ENCODE measurements at places on chromosomes 7 and 10.

GRCh38 chr7:31549611-31550010 is 35.7 kb downstream of the ITPRID1 start:
- no peak for DNase-seq

GRCh38 chr7:37666026-37666799 is 17.4 kb upstream of the GPR141 start:
- no peak for DNase-seq

DNA sequence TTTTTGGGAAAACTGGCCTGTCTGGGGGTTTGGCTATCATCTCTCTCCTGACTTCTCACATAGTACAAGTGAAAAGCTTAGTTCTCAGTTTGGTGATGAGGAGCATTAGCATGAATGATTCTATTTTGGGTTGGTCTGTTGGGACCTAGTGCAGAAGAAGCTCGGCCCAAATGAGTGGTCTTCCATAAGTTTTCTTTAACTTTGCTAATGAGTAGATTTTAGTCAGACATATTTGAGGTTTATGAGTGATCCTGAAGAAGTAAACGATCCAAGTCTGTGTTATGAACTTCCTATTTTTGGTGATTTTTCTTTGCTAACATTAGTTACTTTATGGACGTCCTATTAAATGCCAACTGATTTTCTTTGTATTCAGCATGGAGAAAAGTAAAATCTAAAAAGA is 51.7 kb upstream of the CALD1 start:
- no peak for DNase-seq

- DNase-seq = no peak
Measured at GRCh38 chr10:1550291-1550595, 187.1 kb downstream of the ADARB2 start.

DNA sequence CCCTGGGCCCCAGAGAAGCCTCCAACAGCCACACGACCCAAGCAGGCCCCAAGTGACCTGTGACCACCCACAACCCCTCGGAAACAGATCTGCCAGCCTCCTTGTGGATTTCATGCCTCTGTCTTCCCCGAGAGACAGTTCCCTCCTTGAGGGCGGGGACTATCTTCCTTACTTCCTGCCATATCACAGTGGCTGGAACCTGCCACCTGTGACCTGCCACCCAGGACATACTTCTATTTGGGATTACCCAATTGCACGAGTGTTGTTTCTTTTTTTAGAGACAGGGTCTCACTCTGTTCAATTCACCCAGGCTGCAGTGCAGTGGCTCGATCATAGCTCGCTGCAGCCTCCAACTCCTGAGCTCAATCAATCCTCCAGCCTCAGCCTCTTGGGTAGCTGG is 25.9 kb downstream of the TNRC18 start:
- DNase-seq = no peak

- DNase-seq = no peak
Measured at GRCh38 chr10:113958631-113959382, 84.9 kb upstream of the ADRB1 start.

DNA sequence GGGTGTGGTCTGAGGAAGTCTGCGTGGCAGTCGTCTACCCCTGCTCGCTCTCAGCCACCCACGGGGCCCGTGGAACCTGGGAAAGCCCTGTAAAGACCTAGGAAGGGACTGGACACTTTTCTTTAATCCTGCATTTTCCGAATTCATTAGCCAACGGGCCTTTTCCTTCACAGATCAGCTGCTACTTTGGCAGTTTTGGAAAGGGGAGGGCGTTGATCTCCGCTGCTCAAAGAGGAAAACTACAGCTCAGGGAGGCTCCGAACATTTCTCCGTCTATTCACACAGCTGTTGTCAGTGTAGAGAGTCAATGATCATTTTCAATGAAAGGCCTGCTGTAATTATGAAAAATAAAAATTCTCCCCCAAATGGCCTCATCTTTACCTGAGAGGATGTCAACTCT is 450.1 kb upstream of the MKI67 start:
- DNase-seq = no peak

GRCh38 chr10:96708456-96708855 is 11.9 kb downstream of the PIK3AP1 start:
- no peak for DNase-seq

DNA sequence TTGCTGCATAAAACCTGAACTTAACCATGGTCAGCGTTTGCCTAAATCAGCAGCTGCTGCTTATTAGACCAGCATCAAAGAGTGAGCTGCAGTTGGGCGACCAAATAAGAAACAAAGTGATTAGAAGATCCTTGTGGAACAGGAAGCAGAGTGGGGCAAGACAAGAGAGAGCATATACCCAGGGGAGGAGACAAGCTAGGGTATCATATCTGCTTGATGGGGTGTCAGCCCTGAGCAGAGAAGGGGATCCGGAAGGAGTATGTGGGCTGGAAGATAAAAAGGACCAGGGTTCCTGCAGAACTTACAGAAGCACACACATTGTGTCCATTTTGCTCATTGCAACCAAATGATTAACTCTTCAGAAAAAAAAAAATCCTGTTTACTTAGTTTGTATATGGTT is 213.6 kb downstream of the CELF2 start:
- no peak for DNase-seq

DNA sequence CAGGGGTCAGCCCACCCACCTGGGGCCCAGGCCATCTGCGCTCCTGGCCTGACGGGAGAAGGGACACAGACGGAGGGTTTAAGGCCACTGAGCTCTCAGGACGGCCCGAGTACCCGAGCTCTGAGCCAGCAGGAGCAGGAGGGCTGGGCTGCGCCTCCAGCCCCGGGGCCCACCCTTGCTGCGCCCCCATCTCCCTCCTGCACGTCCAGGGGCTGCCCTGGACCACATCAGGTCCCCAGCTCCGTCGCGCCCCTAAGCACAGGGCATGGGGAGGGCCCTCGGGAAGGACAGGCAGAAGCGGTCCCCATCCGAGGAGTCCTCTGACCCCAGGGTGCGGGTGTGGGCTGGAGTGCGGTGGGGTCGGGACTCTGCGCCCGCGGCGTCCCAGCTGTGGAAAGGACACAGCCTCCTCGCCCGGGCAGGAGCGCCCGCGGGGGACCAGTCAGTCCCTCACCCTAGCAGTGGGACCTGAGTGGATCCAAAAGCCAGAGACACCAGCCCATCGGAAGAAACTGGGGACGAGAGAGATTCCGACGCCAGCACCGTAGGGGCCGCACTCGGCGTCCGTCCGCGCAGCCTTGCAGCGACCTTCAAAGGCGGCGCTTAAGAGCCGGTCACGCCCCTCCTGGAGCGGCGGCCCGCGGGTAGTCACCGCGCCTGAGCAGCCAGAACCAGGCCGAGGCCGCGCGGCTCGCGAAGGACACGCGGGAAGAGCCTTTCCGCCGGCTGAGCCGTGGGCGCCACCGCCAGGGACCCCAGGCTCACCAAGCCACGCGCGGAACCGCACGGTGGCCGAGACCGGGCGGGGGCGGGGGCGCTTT is 15.9 kb downstream of the CAMK2B start:
- DNase-seq = peak; percentile 31

- no peak for DNase-seq
Measured at GRCh38 chr7:1099637-1100036, 11.7 kb downstream of the GPER1 start.

DNA sequence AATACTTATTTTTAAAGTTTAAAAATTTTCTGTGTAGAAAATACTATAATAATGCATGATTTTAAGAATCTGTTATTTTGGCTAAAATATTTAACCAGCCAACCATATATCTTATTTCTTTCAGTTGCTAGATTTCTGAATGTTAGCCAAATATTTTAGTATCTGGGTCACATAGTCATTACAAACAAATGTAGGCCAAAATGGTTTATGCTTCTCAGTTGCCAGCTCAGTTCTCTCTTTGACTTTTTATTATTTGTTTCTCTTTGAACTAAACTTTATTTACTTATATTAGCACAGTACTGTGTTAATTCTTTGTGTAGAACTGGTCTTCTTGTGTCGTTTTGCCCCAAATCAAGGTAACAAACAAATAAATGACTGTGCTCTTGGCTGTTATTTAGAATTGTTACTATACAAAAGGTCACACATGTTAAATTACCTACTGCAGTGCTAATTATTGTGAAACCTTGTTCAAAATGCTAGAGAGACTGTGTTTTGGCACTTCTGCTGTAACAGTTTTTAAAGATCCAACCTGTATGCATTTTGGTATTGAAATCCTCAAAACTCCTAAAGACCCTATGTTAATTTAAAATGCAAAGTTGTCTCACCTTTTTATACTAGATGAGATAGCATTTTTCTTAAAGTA is 39.8 kb downstream of the ZEB1 start:
- no peak for DNase-seq

DNA sequence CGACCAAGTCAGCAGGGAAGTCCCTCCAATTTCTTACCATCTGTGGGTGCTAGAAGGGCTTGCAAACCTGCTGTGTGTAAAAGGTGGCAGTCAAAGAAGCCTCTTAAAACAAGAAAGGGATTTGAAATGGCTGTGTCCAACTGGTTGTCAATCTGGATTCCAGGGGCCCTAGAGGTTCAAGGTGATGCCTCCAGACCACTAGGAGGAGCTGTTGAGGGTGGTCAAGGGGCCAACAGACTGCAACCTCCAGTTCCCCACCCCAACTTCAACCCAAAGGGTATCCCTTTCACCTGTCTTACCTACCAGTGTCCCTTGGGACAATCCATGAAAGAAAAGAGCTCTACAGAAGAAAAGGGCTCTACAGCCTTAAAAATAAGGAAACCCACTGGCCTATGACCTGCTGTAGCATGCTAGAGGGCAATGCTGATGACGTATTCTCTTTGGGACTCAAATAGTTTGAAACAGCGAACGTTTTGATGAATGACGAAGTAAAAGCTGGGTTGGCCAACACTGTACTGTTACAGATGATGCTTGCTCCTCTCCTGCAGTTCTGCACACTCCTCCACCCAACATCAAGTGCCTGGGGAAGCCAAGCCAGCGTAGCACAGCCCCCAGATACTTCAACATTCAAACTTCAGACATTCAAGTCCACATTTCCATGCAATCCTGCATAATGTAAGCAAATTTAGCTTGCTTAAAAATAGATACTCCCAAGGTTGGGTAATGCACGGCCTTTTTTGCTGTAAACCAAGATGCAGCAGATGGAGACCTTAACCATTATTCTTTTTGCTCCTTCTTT is 45.9 kb upstream of the WDR11 start:
- DNase-seq = no peak

- DNase-seq = no peak
Measured at GRCh38 chr7:147869456-147869855, 721.1 kb upstream of the C7orf33 start.

DNA sequence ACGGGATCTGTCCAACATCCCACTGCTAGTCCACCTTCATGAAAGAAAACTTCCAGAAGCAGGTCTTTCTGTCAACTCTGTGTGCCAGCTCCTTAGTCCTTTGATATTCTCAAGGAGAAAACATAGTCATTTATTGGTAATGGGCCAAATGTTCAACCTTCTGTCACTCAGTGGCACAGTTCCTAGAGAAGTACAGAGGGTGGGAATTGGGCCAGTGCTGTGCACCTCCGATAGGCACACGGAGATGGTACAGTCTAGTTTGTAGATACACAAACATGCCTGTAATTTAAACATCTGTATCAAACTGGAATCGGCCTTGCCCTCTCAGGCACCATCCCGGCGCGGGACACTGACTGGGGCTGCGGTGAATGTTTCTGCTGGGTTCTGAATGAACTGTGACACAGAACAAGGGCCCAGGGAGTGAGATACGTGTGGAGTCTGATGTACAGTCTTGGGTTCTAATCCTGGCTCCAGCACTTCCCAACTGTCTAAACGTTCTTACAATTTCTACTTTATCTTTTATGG is 213.9 kb upstream of the SHH start:
- no peak for DNase-seq

DNA sequence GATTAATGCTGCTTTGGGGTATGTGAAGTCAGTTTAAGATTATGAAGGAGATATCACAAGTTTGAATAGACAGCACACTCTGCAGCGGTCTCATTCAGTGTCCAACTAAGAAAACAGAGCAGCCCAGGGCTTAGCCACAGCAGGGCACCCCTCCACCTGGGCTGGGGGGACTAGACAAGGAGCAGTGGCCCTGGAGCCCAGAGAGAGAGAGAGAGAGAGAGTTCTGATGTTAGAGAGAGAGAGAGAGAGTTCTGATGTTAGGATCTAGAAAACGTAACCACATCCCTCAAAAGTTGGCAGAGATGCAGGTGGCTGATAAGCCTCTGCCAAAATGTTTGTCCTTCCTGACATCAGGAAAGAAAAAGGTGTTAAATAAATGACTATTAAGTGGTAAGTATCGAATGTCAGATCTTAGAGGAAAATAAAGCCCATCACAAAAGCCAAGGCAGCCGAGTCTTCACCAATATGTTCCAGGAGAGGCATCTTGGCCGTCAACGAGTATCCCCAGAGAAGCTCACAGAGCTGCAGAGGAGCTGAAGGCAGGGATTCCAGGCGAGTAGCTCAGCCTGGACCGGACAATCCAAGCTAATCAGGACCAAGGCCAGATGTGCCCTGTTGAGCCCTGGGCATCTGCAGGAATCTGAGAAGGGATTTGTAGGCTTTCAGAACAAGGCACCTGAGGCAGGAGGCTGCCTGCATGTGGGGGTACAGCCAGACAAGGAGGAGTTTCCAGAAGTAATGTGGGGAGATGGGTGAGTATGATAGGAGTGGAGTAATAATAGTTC is 150.1 kb upstream of the TCF7L2 start:
- DNase-seq = no peak

DNA sequence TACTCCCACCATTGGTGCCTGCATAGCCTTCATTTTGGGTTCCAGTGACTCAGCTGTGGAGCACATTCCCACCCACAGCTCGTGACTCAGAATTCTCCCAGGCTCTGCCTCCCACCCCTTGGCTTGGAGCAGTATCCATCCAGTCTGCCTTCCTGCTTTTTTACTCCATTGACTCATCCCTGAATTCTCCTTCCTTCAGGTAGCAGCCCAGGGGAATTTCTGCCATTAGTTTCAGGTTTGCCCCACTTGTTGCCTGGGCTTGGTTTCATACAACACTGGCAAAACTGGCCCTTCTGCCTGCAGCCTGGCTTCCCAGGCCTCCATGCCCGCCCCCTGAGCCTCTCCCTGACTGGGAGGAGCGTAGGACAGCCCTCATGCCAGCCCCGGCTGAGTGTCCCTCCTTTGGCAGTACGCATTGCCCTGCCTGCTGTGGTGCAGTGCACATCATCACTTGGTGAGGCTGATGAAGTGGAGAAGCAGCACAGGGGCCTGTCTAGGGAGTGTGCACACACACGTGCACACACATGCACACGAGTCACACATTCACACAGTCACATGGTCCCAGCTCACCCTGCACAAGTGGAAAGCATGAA is 55.0 kb downstream of the SNX10 start:
- DNase-seq = no peak

GRCh38 chr10:43135656-43136055 is 2.6 kb upstream of the CSGALNACT2 start:
- DNase-seq = no peak

GRCh38 chr7:41298409-41298808 is 404.5 kb downstream of the INHBA start:
- DNase-seq = no peak

- DNase-seq = no peak
Measured at GRCh38 chr10:29598851-29599311, 35.9 kb downstream of the SVIL start.

DNA sequence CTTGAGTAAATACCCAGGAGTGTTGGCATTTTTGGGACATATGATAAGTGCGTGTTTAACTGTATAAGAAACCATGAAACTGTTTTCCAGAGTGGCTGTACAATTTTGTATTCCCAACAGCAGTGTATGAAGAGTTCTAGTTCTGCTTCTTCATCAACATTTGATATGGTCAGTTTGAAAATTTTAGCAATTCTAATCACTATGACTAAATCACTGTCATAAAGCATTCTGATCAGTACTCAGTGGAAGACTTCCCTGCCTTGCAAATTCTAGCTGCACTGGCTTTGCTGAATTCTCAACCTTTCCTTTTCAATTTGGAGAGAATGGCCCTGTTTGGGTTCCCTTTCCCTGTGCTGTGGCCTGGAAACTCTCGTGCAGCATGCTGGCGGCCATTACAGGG is 18.6 kb upstream of the FAM221A start:
- no peak for DNase-seq

- DNase-seq = no peak
Measured at GRCh38 chr7:99920149-99920548, 819 bp upstream of the TRIM4 start.
